ENCODE measurements at places on chromosomes 16 and 17.
A peak's percentile ranks its signal among the peaks of the same experiment; 100 is the strongest.

- DNase-seq: peak; percentile 75
Observed at GRCh38 chr17:1865252-1866037, 35.6 kb downstream of the RPA1 start.

DNA sequence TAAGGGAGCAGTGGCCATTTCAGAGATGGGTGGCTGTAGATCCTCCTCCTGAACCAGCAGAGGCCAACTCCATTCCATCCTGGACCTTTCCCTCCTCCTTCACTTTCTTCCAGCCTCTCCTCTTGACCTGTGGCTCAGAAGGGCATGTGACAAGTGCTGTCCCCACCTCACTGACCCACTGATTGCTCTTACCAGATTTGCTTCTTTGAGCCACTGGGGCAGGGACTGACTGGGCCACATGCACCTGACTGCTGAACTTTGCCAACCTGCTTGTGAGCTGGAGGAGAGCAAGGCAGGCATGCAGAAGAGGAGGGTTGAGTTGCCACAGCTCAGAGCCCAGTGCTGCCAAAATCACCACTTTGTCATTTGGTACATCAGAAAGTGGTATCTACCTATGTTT lies 68.3 kb downstream of the MSI2 start:
- DNase-seq: no peak

GRCh38 chr17:15926039-15926740 lies 18.7 kb upstream of the ADORA2B start:
- DNase-seq: no peak

- DNase-seq: no peak
Observed at GRCh38 chr16:58458606-58459343, 41.2 kb upstream of the NDRG4 start.

DNA sequence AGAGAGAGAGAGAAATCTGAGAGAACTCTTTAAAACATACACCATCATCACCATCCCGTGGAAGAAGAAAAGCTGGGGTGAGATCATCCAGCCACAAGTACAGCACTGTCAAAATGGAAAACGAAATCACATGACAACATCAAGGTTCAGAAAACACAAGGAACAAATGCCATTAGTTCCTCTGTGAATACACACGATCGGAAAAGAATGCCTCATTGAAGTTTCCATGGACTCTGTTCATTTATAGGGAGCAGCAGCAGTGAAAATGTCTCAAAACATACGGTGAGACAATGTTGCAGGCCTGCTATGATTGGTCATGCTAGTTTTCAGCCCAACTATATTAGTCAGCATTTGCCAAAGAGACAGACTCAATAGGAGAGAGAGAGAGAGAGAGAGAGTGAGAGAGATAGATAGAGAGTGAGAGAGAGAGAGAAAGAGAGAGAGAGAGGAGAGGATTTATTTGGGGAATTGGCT lies 4.4 kb downstream of the CFAP97D1 start:
- DNase-seq: peak; percentile 37

- DNase-seq: no peak
Observed at GRCh38 chr17:66341462-66341861, 39.0 kb downstream of the PRKCA start.

- no peak for DNase-seq
Observed at GRCh38 chr17:66540131-66540781, 237.8 kb downstream of the PRKCA start.

DNA sequence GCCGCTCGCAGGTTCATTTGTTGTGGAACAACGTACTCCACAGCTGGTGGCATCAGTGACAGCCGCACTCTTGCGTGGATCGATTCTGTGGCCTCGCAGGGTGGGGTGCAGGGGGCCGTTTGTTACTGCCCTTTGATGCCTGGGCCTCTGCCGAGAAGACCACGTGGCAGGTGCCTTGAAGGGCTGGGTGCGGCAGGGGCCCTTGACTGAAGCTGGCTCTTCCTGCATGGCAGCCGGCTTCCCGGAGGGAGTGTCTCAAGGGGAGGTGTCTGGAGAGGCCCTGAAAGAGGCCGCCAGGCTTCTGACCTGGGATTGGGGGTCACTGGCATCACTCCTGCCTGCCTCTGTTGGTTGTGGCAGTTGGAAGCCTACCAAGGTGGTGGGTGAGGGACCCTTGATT lies 43.8 kb downstream of the TBCD start:
- DNase-seq: no peak

DNA sequence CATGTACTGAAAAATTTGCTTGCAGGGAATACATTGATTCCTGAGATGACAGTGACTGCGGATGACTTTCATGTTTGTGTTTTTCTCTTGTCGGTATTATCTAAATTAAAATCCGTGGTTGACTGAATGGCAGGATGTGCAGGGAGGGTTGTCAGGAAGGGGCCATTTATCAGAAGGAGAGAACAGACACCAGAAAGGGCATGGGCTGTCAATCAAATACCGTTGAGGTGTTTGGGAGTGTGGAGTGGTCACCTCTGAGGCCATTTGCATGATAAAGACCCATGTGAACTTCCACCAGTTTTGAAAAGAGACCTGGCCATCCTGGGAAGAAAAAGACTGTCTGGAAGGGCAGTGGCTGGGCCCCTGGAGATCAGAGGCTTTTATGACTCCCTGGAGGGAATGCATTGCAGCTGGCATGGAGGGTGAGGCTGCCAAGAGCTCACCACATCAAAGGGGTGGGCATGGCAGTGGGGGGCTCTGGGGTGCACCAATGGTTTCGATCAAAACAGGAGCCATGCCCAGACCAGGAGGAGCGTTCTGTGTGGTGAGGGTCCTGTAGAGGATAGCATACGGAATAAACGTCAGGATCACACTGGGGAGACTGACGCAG lies 67.1 kb downstream of the CYLD start:
- DNase-seq: no peak
